CD8-positive, alpha-beta memory T cell (primary cell): ENCODE measurements at places on chromosomes 5 and 9.

- DNase-seq = no peak
Observed at GRCh38 chr5:88172847-88173758, 95.5 kb downstream of the TMEM161B start.

DNA sequence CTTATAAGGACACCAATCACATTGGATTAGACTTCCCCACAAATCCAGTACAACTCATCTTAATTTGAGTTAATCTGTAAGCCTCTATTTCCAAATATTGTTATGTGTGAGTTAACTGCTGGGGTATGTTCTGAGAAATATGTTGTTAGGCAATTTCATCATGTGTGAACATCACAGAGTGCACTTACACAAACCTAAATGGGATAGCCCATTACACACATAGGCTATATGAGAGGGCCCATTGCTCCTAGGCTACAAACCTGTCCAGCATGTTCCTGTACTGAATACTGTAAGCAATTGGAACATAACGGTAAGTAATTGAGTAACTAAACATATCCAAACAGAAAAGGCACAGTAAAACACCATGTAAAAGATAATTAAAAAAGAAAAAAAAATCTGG, 19.1 kb upstream of the ARSI start:
- no peak for DNase-seq

DNA sequence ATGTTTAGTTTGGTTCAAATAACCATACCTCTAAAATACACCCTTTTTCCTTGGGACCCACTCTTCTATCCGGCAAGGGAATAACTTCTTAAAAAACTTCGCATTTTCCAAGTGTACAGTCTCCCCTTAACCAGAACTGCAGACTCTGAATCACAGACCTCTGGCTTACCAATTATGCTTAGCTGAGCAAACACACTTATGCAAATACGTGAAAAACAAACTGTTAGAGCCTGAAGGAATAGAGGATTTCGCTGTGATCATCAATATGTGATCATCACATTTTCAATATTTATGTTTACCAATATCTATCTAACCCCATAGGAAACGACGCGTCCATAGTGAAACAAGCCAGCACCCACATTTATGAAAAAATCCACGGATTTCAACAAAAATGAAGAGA, 1.3 kb downstream of the LPAR1 start:
- DNase-seq = no peak

- DNase-seq = no peak
Observed at GRCh38 chr9:32434892-32435291, 50.4 kb downstream of the ACO1 start.

DNA sequence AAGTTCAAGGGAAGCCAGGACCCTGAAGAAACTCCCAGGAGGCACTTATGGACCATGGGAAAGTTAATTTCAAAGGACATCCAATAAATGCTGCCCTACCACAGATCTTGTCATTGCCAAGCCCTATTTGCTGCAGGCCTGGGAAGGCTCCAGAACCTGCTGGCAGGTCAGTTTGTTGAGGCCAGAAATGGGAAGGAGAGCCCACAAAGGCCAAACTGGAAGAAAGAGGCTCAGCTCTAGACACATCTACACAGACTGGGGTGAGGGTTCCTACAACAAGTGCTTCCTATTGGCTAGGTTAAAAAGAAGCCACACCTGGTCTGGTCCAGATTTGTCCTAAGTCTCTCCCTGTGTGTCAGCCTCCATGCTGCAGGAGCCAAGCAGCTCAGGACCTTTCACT, 94.4 kb downstream of the SIL1 start:
- DNase-seq = no peak

GRCh38 chr9:128271112-128271511, 4.7 kb downstream of the GOLGA2 start:
- no peak for DNase-seq

DNA sequence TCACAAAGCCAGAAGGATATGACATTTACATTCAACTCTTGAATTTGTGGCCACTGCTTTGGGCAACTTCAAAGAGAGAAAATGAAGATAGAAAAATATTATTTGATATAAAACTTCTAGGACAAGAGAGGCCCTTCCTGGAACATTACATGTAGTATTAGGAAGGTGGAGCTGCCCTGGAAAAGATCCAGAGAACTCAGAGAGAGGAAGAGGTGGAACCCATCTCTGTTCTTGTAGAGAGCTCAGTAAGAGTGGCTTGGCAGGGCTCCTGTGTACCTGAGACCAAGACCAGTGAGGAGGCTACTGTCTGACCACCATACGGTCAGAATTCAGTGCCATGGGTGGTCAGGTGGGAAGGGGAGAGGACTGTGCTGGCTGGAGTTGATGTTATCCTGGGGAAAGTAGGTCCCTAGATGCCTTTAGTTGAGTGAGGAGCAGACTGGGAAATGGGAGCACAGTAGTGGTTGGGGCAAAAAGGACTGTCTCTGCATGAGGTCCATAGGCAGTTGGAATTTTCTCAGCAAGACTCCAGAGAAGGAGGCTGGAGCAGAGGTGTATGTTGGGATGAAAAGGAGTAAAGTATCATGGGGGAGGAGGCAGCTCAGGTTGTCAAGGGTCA, 7.6 kb downstream of the TGFBI start:
- DNase-seq = no peak

DNA sequence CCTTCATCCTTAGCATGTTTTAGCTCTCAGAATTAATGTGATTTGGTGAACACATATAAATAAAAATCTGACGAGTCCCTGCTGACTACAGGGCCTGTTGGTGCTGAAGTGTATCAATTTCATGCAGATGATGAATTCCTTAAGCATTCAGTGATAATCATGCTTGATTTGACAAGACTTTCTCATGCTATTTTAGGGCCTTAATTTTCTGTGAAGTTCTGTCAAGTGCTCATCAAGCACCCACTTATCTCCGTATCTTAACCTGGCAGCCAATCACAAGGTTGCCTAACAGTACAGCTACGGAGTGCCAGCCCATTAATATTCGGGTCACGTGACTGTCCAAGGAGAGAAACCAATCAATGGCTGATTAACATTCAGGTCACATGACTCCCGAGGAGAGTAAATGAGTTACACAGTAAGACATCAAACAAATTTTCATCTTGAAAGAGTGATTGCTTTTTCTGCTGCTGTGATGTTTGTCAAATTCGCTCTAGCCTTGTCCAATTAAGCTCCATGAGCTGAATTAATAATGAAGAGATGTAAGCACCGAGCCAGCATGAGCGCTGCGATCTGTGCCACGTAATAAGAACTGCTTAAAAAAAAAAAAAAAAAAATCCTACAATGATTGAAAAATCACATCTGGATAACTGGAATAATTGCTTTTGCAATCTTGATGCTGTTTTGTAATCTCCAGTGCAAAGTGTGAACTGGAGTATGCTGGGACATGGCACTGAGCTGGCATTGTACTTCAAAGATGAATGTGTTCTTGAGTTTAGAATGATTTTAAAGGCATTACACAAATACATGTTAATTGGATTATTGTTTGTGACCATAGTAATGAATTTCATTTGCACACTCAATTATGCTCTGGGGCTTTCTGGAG, 104.3 kb upstream of the SPATA31D4 start:
- no peak for DNase-seq

GRCh38 chr5:13574574-13574973, 369.9 kb downstream of the DNAH5 start:
- DNase-seq = no peak

GRCh38 chr5:133371371-133372155, 240.8 kb downstream of the FSTL4 start:
- no peak for DNase-seq
